Upper lobe of right lung (tissue), 1 donor: ENCODE measurements at places on chromosomes 12 and 14. TPM values are rescaled to one million over a fixed set of nuclear protein-coding genes. Genes with fewer than 3 reads are reported as not detected.
A peak's percentile ranks its signal among the peaks of the same experiment; 100 is the strongest.

DNA sequence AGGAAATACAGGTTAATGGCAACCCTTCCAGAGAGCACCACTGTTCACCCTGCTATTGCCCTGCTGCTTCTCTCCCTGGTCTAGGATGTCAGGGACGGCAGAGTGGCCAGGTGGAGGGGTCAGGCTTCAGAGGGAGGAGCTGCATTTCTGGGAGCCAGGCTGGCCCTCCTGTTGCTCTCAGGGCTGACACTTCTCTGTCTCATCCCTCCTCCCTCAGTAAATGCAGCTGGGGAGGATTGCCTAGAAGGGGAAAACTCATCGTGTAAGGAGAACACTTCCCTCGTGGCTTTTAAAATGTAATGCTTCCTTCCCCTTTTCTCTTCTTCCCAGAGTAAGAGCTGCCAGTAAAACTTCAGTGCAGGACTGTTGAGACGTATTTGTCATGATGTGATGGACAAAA, 20.8 kb downstream of the SUSD6 start:
- no peak for DNase-seq
- H3K4me1 ChIP-seq, result peaks cover 86% of the 10 kb centered on the region
- no peaks in the 10 kb centered on the region for H3K36me3 ChIP-seq
- H3K27me3 ChIP-seq, result no peaks in the 10 kb centered on the region

Gene FGD4
- 65.5 TPM for total RNA-seq

DNA sequence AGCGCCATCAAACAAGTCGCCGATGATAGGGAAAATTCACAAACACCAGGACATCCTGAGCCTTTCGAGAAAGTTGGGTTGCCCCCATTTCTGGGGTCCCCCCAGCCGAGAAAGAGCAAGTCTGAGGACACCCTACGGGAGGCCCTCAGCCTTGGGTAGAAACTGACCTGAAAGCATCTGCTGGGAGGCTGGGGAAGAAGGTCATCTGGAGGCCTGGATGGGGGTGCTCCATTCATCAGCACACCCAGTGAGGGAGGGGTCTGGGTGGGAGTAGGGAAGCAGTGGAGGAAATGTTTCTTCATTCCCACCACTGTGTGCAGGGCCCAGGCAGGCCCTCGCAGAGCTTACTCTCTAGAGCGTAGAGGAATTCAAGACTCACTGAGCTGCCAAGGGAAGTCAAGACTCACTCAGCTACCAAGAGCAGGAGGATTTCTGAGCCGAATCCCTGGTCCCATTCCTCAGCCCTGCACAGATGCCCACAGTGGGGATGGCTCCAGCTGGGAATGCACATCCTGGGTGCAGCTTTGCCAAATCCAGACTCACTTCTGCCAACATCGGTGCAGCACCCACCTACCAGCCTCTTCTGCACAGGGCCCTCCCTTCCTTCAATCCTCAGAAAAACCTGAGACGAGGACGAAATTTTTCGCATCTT, 38.1 kb downstream of the DIO3 start:
- no peak overlapping the region for H3K27ac ChIP-seq
- H3K36me3 ChIP-seq, result no peaks in the 10 kb centered on the region
- peaks cover 3% of the 10 kb centered on the region for H3K4me1 ChIP-seq
- no peaks in the 10 kb centered on the region for H3K27me3 ChIP-seq

- H3K4me1 ChIP-seq, result peaks cover 15% of the 10 kb centered on the region
- DNase-seq, result peak; percentile 84
- peaks cover 41% of the 10 kb centered on the region for H3K36me3 ChIP-seq
Observed at GRCh38 chr14:74905595-74906142, 17.4 kb downstream of the RPS6KL1 start.

DNA sequence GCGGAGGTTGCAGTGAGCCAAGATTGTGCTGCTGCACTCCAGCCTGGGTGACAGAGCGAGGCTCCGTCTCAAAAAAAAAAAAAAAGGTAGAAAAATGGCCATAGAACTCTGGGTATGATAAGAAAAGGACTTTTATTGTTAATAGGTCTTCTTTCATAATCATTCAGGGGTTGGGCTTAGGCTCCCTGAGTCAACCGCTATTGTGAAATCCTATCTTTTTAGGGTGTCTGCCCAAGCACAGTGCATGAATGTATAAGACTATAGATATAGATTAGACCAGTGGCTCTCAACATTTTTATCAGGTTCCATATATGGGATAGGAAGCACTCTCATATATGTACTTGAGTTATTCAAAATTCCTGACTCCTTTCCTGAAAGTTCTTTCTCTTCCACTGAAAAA, 48.7 kb upstream of the USP15 start:
- DNase-seq, result no peak
- no peak overlapping the region for H3K27ac ChIP-seq
- no peak overlapping the region for H3K4me3 ChIP-seq
- H3K36me3 ChIP-seq, result no peaks in the 10 kb centered on the region

GRCh38 chr14:52303236-52303635, 10.9 kb upstream of the PTGER2 start:
- H3K27me3 ChIP-seq, result no peaks in the 10 kb centered on the region
- H3K4me1 ChIP-seq, result no peaks in the 10 kb centered on the region
- no peak overlapping the region for H3K27ac ChIP-seq
- H3K36me3 ChIP-seq, result no peaks in the 10 kb centered on the region

DNA sequence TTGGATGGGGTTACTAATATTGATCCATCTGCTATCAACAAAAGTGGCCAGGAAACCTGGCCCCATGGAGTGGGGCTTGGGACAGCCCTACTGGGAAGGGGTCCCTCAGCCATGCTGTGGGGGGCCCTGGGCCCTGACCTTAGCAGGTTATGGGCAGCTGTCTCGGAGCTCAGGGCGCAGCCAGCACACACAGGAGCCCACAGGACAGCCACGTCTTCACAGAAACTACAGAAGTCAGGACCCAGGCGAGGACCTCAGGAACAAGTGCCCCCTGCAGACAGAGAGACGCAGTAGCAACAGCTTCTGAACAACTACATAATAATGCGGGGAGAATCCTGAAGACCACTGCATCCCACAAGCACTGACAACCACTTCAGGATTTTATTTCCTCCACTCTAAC, 11.9 kb upstream of the FKBP11 start:
- no peaks in the 10 kb centered on the region for H3K27me3 ChIP-seq
- peak; percentile 28 for DNase-seq
- no peak overlapping the region for H3K4me3 ChIP-seq
- H3K4me1 ChIP-seq, result no peaks in the 10 kb centered on the region
- no peak overlapping the region for H3K27ac ChIP-seq

DNA sequence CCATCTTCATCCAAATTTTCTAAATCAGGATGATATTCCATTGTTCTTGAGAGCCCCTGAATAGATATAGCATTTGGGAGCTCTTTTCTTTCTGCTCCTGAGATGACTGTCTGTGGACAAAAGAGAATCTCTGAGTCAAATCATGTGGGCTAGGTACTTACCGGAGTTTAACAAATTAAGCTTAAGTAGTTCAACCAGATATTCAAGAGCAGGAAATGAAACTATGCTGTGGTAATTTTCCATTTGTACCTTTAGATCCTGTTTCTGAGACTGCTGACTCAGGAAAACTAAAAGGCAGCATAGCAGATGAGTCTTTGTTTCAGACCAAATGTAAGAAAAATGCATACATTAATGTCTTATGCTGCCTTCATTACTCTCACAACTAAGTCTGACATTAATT, at the start of gene CLEC7A:
TSS of gene CLEC7A (minus strand) at position 158 of the 400 bp plus-strand sequence. CDS start at position 41, 117 bp downstream.
- H3K4me1 ChIP-seq, result no peaks in the 10 kb centered on the region
- peak within 1 kb of the TSS; percentile 39 for H3K4me3 ChIP-seq
- no peaks in the 10 kb centered on the region for H3K36me3 ChIP-seq

Gene PRB2
- total RNA-seq, result not detected

Gene TSHR
- not detected for total RNA-seq

- DNase-seq, result peak; percentile 67
- H3K4me3 ChIP-seq, result peak overlapping the region; percentile 63
- H3K27ac ChIP-seq, result peak overlapping the region; percentile 80
- no peaks in the 10 kb centered on the region for H3K36me3 ChIP-seq
Observed at GRCh38 chr12:21773263-21773741, 1.2 kb downstream of the KCNJ8 start.

DNA sequence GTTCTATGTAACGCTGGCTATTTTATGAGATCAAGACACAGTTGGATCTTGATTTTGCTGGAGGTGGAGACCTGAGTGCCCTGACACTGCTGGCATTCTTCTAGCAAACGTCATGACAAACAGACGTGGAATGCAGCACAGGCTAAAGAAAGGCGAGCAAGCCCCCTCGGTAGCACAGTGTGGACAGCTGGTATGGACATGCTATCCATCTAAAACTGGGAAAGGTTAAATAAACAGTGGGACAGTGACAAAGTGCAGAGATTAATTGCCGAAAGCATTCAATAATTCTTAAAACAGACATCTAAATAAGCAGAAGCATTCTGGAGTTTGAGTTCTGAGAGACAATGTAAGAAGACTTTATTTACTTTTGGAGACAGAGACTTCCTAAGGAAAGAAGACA, 237.2 kb downstream of the FBXL14 start:
- H3K27me3 ChIP-seq, result no peaks in the 10 kb centered on the region
- no peak overlapping the region for H3K4me3 ChIP-seq
- no peaks in the 10 kb centered on the region for H3K36me3 ChIP-seq
- H3K27ac ChIP-seq, result no peak overlapping the region
- no peaks in the 10 kb centered on the region for H3K4me1 ChIP-seq

Gene RNU4-1
- total RNA-seq, result 2,477 TPM

GRCh38 chr12:97572220-97572619, 109.6 kb downstream of the RMST start:
- no peaks in the 10 kb centered on the region for H3K27me3 ChIP-seq
- H3K4me1 ChIP-seq, result no peaks in the 10 kb centered on the region
- no peak overlapping the region for H3K27ac ChIP-seq
- H3K36me3 ChIP-seq, result no peaks in the 10 kb centered on the region
- no peak overlapping the region for H3K4me3 ChIP-seq

- no peak overlapping the region for H3K27ac ChIP-seq
- no peaks in the 10 kb centered on the region for H3K27me3 ChIP-seq
- no peak for DNase-seq
- no peaks in the 10 kb centered on the region for H3K36me3 ChIP-seq
Observed at GRCh38 chr12:113030875-113031525, 25.5 kb upstream of the DTX1 start.
